ENCODE measurements at places on chromosomes 16 and 17.

GRCh38 chr16:84725481-84726078 lies 25.8 kb downstream of the USP10 start:
- DNase-seq, result no peak

- no peak for DNase-seq
Observed at GRCh38 chr17:77318491-77319210, 177.9 kb downstream of the SEC14L1 start.

DNA sequence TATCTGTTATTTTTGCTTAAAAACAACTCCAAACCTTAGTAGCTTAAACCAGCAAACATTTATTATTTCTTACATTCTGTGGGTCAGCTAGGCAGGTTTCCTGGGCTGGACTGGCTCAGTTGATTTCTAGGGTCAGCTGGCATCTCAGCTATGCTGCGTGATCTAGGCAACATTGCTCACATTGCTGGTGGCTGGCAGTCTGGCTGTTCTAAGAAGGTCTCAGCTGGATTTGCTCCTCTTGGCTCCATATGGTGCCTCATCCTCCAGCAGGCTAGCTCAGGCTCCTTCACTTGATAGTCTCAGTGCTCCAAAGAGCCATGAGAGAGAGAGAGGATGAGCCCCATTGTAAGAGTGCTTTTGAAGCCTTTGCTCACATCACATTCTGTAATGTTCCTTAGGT lies 470.6 kb upstream of the CDH5 start:
- no peak for DNase-seq

GRCh38 chr17:83131401-83132011 lies 52.1 kb downstream of the METRNL start:
- no peak for DNase-seq

GRCh38 chr16:11409398-11409797 lies 64.1 kb downstream of the RMI2 start:
- DNase-seq, result no peak

DNA sequence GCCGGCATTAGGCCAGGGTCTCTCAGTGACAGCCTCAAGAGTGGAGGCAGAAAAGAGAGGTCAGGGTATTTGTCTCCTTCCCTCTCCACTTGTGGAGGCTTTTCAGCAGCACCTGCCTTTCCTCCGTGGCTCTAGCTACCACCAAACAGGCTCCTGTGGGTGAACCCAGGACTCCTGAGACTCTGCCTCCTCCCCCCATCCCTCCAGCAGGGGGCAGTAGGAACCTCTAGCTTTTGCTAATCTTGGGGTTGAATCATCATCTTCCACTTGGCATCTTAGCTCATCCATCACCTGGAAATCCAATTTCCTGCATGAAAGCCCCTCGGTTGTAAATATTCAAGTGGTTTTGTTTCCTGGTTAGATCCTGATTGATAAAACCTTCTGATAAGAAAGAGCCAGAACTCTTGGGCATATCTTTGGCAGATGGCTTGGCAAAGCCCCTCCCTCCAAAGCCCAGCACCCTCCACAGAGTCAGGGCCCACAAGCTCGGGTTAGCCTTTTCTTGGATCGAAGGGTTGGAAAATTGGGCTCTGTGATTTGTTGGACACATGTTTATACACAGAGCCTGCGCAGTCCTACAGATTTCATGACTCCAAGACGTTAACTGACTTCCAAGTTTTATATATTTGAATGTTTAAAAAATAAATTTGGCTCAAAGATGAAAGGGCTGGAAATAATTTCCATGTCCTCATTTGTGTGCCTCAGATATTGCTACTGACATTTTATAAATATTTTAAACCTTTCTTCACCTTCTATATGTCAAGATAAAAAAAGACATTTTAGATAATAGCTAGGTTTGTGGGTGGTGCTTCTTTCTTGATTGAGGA lies 322.1 kb downstream of the MAP2K4 start:
- peak; percentile 14 for DNase-seq

DNA sequence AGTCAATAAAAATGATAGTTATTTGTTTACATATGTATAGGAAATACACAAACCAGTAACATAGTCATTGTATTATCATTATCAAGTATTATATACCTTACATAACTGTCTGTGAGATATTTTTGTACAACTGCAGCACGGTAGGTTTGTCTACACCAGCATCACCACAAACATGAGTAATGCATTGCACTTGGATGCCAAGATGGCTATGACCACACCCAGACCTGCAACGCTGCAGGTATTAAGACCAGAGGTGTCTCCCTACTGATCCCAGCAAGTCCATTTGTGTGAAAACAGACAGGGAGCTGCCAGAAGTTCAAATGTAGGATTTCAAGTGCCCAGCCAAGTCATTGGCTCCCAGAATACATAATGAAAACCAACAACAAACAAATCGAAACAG lies 34.2 kb upstream of the NOS2 start:
- DNase-seq, result no peak

DNA sequence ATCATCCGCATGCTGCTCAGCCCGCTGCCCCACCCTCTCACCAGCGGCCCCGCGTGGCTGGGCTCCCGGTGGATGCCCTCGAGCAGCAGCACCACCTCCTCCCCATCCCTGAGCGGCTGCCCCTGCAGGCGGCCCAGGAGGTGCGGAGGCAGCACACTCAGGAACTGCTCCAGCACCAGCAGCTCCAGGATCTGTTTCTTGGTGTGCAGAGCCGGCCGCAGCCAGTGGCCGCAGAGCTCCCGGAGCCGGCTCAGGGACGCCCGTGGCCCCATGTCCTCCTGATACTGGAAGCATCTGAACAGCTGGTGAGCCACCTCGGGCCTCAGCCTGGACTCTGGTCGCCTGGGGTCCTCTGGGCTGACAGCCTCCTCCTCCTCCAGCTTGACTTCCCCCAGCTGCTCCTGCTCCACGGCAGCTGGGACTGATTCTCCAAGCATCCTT lies 6.6 kb downstream of the ZSCAN10 start:
- DNase-seq, result no peak

GRCh38 chr17:80698297-80698696 lies 153.7 kb downstream of the RPTOR start:
- DNase-seq, result no peak

- no peak for DNase-seq
Observed at GRCh38 chr17:31677036-31677435, 182.0 kb downstream of the COPRS start.

DNA sequence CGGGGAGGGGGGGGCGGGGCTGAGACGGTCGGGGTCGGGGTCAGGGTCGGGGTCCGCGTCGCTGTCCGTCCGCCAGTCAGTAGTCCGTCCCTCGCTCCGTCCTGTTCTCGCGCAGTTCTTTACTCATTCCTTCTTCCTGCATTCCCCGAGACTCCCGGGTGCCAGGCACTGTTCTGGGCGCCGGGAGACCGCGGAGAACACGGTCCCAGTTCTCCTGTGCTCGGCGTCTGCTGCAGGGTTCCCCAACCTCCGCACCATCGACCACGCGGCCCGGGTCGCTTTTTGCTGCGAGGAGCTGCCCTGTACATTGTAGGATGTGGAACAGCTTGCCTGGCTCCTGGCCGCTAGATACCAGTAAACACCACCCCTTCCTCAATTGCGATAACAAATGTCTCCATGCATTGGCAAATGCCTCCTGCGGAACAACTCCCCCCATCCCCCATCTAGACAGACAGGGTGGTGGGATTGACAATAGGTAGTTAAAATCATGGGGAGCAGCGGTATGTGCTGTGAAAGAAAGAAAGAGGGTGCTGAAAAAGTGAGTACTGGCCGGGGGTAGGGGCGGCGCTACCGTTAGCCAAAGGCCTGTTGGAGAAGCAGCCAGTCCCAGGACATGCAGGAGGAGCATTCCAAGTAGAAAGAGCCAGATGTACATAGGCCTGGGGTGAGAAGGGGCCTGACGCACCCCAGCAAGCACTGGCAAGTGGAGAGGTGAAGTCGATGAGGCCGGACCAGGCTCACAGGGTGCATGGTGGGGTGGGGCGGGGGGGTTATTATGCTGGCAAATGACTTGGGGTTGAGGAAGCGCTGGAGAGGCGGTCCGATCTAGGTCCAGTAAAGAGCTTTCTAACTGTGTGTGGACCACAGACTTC lies 631 bp downstream of the TRAF7 start:
- no peak for DNase-seq

Measured in GM19239 (cell line).